ENCODE measurements at places on chromosomes 16 and 17.
A peak's percentile ranks its signal among the peaks of the same experiment; 100 is the strongest.

GRCh38 chr16:87434146-87434667 is 42.1 kb downstream of the MAP1LC3B start:
- no peak for DNase-seq

GRCh38 chr17:38799501-38800236 is at the start of gene PIP4K2B:
Gene PIP4K2B (minus strand): TSS chr17:38799556. CDS start chr17:38799424, 132 bp downstream.
- peak; percentile 93 for DNase-seq

DNA sequence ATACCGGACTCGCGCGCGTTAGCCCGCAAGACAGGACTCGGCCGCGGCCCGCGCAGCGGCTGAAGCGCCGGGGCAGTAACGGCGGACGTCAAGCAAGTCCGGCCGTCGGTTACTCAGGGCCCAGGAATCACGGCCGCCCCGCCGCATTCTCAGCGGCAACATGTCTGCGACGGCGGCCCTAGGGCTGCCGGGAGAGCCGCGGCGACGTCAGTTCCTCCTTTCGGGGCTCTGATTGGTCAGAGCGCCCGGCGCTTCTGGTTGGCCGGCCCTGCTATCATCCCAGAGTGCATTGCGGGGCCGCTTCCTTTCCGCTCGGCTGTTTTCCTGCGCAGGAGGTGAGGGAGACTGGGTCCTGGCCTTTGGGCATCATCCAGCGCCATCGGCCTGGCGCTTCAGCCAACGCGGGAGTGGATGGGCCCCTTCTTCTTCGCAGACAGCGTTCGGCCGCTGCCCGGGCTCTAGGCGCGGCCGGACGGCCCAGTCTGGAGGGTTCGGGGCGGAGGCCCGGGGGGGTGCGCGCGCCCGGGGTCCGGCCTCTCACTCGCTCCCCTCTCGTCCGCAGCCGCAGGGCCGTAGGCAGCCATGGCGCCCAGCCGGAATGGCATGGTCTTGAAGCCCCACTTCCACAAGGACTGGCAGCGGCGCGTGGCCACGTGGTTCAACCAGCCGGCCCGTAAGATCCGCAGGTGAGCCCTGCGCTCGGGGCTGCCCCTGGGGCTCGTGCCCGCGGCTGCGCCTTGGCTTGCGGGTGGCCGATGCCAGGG is at the start of gene RPL13:
Gene RPL13, plus strand, starts transcription at position 305 of the 764 bp plus-strand sequence. Its CDS starts 278 bp downstream, at position 583.
- DNase-seq, result peak; percentile 93

GRCh38 chr17:77521076-77521475 is 380.3 kb downstream of the SEC14L1 start:
- DNase-seq, result no peak

- DNase-seq, result no peak
Observed at GRCh38 chr16:78689028-78689427, 589.6 kb downstream of the WWOX start.

DNA sequence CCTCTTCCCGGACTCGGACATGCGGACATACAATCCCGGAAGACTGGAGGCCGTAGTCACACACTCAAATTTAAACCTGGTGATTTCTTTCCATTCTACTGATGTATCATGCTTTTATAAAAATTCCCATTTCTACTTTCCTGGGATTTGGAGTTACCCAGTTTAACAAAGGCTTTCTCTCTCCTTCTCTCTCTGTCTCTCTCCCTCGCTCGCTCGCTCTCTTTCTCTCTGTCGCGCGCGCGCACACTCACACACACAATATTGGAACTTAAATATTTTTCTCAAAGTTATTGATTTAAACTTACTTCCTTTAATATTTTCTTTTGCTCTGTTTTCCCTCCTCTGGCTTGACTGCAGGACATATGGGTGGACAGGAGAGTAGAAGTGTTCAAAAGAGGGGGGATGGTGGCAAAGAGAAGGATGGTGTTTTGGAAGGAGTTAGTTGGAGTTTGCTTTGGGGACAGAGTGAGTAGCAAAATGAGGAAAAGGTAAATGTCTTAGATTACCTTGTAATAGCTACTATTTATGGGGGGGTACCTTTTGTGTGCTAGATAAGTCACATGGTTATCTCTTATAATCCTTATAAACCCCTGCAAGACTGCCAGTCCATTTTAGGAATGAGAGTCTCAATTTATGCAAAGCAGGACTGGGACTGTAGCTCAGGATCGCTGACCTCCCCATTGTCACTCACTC is 878 bp upstream of the TRIM25 start:
- DNase-seq, result no peak

GRCh38 chr16:30808146-30808545 is 21.1 kb upstream of the ZNF629 start:
- DNase-seq, result no peak

Data from activated CD4-positive, alpha-beta T cell treated with anti-CD3 and anti-CD28 coated beads, Interleukin-2, amount 50 U/mL, for 48 hours (primary cell).